ENCODE measurements at places on chromosomes 2 and 18.
A peak's percentile ranks its signal among the peaks of the same experiment; 100 is the strongest.

DNA sequence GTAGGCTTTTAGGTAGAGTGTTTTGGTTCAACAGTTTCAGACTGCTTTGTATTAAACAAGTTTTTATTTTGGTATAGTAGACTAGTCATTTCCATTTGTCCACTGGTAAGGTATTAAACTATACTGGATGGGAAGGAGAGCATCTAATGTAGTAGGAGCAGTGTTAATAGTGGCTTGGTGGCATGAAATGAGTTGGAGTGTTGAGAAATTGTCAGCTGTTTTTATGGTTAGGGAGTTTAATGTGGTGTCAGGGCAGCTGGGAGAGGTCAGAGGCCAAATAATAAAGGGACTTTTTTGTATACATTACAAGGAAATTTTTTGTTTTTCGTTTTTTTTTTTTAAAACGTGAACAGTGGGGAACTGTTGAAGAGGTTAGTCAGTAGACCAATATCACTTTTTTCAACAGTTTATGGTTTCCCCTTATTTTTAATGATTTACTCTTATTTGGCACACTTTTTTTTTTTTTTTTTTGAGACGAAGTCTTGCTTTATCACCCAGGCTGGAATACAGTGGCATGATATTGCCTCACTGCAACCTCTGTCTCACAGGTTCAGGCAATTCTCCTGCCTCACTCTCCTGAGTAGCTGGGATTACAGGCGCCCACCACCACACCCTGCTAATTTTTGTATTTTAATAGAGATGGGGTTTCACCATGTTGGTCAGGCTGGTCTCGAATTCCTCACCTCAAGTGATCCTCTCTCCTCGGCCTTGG lies 21.2 kb downstream of the ACTR3 start:
- DNase-seq, result no peak

DNA sequence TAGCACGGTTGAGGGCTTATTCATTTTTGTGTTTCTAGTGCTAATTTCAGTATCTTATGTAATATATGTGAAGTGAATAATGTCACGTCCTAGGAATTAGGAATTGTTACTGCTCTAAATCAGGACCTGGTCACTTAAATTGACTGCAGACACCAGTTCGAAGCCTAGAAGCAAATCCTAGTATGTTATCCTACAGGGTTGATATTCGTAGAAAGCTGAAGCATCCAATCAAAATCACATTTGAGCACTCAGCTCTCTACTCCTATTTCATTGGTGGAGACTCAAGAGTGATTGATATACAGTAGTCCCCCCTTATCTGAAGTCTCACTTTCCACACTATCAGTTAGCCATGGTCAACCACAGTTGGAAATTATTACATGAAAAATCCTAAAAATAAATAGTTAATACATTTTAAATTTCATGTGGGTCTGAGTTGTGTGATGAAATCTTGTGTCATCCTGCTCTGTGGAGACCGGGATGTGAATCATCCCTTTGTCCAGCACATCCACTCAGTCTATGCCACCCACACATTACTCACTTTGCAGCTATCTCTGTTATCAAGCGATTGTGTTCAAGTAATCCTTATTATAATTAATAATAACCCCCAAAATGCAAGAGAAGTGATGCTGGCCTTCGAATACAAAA lies 35.2 kb upstream of the SCN9A start:
- peak; percentile 92 for DNase-seq

DNA sequence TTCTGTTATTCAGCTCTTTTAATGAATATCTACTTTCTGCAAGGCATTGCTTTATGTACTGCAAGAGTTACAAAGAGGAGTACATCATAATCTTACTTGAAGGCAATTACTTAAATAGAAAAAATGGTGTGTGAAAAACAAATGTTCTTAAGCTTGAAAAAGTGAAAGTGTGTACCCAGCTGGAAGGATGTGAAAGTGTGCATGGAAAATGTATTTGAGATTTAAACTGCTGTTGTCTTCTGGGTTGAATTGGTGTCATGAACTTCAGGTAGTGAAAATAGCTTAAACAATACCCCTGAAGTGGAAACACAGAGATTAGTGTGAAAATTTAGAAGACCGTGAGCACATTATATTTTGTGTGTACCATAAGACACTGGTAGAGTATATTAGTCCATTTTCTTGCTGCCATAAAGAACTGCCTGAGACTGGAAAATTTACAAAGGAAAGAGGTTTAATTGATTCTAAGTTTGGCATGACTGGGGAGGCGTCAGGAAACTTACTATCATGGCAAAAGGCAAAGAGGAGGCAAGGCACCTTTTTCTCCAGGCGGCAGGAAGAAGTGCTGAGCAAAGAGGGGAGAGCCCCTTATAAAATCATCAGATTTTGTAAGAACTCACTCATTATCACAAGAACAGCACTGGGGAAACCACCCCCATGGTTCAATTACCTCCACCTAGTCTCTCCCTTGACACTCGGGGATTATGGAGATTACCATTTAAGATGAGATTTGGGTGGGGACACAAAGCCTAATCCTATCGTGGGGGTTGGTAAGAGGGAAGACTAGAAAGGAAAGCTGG lies 38.8 kb downstream of the SCN2A start:
- no peak for DNase-seq

DNA sequence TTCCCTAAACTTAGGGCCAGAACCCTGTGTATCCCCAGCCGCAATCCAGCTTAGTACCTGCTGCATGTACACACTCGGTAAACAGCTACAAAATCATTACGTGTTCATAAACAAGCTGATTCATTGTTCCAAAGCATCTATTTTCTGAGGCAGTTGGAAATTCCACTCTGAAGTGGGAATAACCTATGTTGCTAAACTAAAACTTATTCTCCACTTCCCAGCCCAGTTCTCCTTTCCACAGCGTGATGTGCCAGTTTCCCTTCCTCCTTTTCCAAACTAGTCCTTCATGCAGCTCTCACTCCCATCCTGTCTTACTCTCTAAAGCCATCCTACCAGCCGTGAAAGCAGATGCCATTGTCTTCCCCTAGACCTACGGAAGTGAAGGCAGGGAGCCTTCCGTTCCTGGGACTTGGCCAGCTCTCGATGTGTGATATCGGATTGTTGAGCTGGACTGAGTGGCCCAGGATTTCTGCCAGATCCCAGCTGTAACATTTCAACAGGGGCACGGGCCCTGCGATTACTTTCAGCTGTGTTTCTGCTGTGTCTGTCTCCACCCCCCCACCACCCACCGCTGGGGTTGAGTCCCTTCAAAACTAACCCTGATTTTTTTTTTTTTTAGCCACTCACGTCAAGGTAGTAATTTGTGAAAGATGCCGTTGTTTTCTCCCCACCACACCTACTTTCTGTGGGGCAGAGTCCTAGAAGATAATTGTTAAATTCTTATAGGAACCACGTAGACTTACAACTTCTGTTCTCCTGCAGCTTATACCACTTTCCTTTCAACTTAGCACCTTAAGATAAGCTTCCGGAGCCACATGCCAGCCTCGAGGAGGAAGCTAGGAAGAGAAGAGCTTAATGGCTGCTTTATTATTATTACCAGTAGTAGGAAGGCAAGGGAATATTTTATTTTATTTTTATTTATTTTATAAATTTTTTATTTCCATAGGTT lies 100.9 kb downstream of the CRIM1 start:
- peak; percentile 83 for DNase-seq

- no peak for DNase-seq
Observed at GRCh38 chr2:222431869-222432268, 7.5 kb downstream of the SGPP2 start.

- DNase-seq, result no peak
Observed at GRCh38 chr2:105442721-105443120, 43.9 kb upstream of the FHL2 start.

DNA sequence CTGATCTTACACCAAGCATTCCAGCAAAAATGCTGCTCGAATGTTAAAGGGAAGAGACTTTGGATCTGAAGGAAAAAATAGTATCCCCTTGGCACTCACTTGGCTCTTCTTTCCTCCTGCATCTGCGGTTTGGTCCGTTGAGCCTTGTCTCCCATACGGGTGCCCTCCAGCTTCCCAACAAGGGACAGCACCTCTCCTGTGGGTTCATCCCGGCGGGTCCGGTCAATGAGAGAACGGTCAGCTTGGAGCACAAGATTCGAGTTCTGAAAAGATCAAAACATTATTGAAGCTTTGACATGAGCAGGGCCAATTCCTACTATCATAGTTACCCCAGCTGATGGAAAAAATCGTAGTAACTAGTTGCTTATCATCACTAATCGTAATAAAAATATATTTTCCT lies 740 bp downstream of the SNRNP200 start:
- no peak for DNase-seq

GRCh38 chr2:175036582-175037018 lies 31.4 kb upstream of the CHN1 start:
- peak; percentile 22 for DNase-seq

GRCh38 chr2:78644854-78645253 lies 380.6 kb upstream of the REG3G start:
- DNase-seq, result no peak

GRCh38 chr2:229733611-229734245 lies 19.4 kb upstream of the DNER start:
- DNase-seq, result no peak

DNA sequence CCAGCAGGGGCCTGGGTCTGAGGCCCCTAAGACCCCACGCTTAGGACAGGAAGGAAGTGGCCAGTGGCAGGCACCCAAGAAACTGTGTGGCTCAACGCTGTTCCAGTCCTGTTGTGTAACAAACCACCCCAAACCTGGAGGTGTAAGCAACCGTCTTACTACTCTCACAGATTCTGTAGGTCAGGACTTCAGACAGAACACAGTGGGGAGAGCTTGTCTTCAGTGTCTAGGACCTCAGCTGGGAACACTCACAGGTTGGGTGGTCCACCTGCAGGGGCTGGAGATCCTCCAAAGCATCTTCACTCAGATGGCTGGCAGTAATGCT lies 123.0 kb downstream of the KLHL29 start:
- no peak for DNase-seq

GRCh38 chr2:96950381-96951124 lies 35.8 kb downstream of the FAM178B start:
- DNase-seq, result no peak

DNA sequence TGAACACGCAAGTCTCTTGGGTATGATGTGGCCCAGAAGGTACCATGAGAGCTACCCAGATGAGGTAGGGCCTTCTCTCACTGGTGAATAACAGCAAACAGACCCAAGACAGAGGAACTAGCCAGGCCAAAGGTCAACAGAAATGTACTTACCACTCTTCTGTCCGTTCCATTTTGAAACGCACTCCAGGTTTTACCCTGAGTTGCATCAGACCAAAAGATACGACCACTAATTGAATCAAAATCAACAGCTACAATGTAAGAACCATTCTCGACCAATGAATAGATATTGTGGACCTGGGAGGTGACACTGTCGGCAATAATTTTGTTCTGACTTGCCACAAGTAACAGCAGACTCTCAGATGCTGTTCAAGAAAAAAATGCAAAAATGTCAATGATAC lies 124.4 kb downstream of the LRP2 start:
- no peak for DNase-seq

GRCh38 chr2:201465524-201465971 lies 14.0 kb downstream of the STRADB start:
- DNase-seq, result peak; percentile 50

DNA sequence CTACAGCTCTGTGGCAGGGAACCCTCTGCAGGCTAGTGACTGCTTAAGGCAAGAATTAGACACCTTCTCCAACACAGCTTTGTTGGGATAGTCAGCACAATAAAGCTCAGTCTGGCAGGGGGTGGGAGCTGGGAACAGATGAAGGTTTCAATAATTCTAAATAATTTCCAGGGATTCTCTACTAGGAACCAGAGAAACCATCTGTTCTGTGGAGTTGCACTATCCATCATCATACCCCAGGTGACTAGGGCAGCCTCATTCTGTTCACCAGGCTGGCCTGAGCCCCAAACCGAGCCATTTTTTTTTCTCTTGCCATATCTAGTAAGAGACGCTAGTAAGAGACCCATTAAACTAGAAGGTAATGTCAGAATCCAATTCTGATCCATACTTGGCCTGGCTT lies 35.8 kb upstream of the CYP26B1 start:
- no peak for DNase-seq

- peak; percentile 86 for DNase-seq
Observed at GRCh38 chr2:38037325-38037724, 38.6 kb downstream of the CYP1B1 start.

- DNase-seq, result no peak
Observed at GRCh38 chr2:201109186-201109585, 6.8 kb upstream of the CFLAR start.

DNA sequence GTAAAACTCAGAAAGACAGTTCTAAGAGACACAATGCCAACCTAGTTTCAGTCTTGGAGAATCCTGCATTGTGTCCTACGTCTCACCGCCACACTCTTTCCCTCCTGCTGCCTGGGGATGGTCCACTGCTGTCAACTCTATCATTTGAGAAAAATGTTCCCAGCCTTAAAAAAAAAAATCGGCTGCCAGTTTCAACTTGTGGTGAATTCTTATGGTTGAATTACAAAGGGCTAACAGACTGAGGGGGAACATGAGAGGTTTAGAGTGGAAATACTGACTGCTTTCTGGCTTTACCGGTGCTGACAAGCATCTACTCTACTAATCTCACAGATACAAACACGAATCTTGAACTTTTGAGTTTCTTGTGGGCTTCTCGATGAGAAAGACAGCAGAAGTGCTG lies 74.0 kb downstream of the NAB1 start:
- DNase-seq, result no peak

- DNase-seq, result no peak
Observed at GRCh38 chr2:46826569-46827245, 88.9 kb downstream of the MCFD2 start.

DNA sequence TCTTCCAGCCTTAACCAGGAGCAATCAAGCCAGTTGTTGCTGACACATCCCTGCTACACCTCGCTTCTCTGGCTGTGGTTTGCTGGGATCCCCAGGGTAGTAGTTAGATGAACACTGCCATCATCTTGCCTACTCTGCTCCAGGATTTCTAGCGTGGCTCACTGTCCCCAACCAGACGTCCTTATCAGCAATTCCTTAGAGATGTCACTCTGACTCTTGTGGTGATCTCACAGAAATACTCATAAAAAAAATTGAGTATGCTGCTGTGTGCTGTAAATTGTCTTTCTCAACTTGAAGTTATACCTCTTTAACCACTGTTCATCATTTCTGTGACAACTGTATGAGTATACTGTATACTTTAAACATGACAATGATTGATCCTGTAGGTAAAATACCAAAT lies 63.2 kb downstream of the PLCL1 start:
- DNase-seq, result no peak

- no peak for DNase-seq
Observed at GRCh38 chr2:158505448-158505934, 48.7 kb downstream of the PKP4 start.

- DNase-seq, result no peak
Observed at GRCh38 chr2:119158563-119159347, at the start of gene C1QL2. Gene C1QL2, minus strand, starts transcription at chr2:119158751. Its CDS starts 482 bp downstream, at chr2:119158269.

- DNase-seq, result no peak
Observed at GRCh38 chr18:28065793-28066186, 111.1 kb downstream of the CDH2 start.

- peak; percentile 64 for DNase-seq
Observed at GRCh38 chr2:7190587-7191324, 273.5 kb downstream of the RNF144A start.

GRCh38 chr2:120239488-120240287 lies 13.0 kb upstream of the RALB start:
- DNase-seq, result peak; percentile 78

- DNase-seq, result peak; percentile 0
Observed at GRCh38 chr2:152920846-152921245, 202.4 kb downstream of the ARL6IP6 start.

GRCh38 chr2:185404578-185404977 lies 334.0 kb upstream of the FSIP2 start:
- DNase-seq, result no peak

GRCh38 chr18:24234330-24234729 lies 95.5 kb downstream of the CABYR start:
- no peak for DNase-seq

GRCh38 chr2:99643787-99644418 lies 154.1 kb upstream of the REV1 start:
- DNase-seq, result no peak

Measured in fibroblast of skin of scalp (primary cell).